Hair follicle dermal papilla cell (primary cell): ENCODE measurements at places on chromosomes 1 and 21. TPM values are rescaled to one million over a fixed set of nuclear protein-coding genes. Genes with fewer than 3 reads are reported as not detected.

Gene ASTN1
- 0.16 and 0.24 TPM in 2 replicates for total RNA-seq

Gene TRPM2
- under 0.01 TPM in 1 of 2 replicates, not detected in the other for total RNA-seq

Gene ZZZ3
- 97.0 and 109 TPM in 2 replicates for total RNA-seq

Gene RNF186
- not detected in 2 replicates for total RNA-seq

Gene KRTAP20-3
- total RNA-seq, result not detected in 2 replicates

Gene GORAB
- total RNA-seq, result 14.7 and 17.4 TPM in 2 replicates

Gene HCRTR1
- not detected in 2 replicates for total RNA-seq

Gene CYP4X1
- total RNA-seq, result not detected in 2 replicates

Gene INAVA
- 0.16 TPM in 1 of 2 replicates, not detected in the other for total RNA-seq

Gene PRR9
- total RNA-seq, result not detected in 2 replicates
